ENCODE measurements at places on chromosomes 3 and 15.
A peak's percentile ranks its signal among the peaks of the same experiment; 100 is the strongest.

DNA sequence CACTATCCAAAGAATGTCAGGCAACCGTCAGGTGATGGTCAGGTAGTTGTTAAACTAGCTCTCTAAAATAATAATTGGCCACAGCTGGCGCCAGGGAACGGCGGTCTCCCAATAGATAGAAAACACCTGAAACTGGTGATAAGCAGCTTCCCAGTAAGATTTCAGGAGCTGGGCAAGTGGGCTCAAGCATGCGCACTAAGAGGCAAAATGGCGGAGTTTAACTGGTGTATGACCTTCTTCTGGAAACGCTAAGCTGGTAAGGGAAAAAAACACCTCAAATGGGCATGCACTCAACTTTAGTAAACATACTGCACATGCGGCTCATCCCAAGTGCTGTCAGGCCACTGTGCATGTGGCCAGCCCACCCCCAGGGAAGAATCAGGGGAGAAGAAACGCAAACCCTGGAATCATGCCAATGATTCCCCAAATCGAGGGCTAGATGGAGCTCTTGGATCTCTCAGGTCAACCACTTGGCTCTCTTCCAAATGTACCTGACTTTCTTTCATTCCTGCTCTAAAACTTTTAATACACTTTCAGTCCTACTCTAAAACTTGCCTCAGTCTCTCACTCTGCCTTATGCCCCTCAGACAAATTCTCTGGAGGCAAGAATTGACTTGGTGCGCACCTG lies 195.0 kb downstream of the ZNF621 start:
- DNase-seq = no peak

- DNase-seq = no peak
Observed at GRCh38 chr3:183283886-183284285, 30.8 kb downstream of the B3GNT5 start.

DNA sequence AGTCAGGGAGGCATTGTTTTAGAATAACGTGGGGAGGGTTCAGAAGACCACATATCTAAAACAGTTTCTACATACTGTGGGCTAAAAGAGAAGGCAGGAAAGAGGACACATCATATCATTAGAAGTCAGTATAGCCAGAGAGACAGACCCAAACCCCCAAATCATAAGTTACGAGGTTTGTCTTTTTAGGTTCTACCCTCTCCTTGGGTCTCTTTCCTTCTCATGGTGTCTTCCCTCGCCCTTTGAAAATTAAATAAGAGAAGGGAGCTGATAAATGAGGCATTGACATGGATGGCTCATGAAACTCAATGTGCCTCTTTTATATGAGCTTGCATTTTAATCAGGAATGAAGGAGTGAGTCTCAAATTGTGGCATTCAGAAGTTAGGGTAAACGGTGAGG lies 3.4 kb downstream of the UPK1B start:
- DNase-seq = no peak

- DNase-seq = peak; percentile 79
Observed at GRCh38 chr3:154018100-154018696, 103.0 kb upstream of the ARHGEF26 start.

- no peak for DNase-seq
Observed at GRCh38 chr3:134334231-134334900, 39.9 kb downstream of the AMOTL2 start.

DNA sequence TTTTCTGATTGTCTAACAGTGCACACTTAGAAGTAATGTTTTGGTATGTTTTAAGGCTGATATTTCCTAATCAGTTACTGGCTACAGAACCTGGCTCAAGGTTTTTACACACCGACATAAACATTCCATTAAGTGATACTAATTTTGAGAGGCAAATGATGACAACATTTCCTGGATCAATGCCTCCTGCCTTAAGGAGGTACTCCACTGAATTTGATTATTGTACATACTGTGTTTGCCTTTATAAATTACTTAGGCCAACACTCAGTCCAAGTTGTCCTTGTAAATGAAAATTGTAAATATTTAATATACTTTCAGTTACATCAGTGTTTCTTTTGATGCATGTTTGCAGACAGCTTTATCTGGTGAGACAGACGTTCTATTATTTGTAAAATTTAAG lies 24.2 kb upstream of the LXN start:
- no peak for DNase-seq

GRCh38 chr15:48318131-48318530 lies 13.1 kb upstream of the DUT start:
- DNase-seq = no peak
